ENCODE measurements at places on chromosomes 3 and 15.

DNA sequence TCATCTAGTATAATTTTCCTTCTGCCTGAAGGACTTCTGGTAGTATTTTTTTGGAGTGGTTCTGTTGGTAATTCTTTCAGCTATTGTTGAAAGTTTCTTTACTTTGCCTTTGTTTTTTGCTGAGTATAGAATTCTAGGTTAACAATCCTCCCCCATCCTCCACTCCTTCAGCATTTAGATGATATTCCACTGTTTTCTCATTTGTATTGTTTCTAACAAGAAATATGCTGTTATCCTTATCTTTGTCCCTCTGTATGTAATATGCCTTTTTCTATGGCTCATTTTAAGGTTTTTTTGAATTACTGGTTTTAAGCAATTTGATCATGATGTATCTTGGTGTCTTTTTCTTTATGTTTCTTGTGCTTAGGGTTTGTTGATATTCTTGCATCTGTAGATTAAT is 53.9 kb downstream of the KLF15 start:
- no peak for DNase-seq

GRCh38 chr15:45249125-45249780 is 2.8 kb upstream of the SLC28A2 start:
- peak; percentile 40 for DNase-seq

DNA sequence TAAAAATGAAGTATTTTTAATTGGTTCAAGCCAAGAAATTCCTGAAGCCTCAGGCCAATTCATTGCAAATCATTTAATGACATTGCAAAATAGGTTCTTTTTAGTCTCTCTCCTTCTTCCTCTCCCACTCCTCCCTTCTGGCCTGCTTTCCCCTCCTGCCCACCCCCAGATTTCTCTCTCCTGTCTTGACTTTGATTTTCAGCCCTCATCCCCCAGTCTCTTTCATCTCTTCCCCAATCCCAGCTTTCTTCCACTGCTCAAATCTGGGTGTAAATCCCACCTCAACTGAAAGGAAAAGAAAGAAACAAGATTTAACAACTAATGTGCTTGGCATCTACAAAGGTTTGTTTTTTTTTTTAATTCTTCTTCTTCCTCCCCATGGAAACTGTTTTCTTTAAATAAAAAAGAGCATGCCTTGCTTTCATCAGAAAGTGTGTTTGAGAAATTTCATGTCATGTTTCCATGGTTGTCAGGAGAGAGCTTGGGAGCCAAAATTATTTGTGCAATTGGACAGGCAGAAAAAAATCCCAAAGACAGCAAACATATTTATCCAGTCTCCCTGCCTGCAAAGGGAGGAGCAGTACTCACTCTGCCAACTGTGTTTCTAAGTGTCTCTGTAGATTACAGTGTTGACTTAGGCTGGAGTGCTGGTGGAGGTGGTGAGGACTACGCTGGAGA is 50.4 kb downstream of the BOC start:
- no peak for DNase-seq

- DNase-seq, result no peak
Measured at GRCh38 chr3:175433026-175433674, 574.0 kb downstream of the NAALADL2 start.

DNA sequence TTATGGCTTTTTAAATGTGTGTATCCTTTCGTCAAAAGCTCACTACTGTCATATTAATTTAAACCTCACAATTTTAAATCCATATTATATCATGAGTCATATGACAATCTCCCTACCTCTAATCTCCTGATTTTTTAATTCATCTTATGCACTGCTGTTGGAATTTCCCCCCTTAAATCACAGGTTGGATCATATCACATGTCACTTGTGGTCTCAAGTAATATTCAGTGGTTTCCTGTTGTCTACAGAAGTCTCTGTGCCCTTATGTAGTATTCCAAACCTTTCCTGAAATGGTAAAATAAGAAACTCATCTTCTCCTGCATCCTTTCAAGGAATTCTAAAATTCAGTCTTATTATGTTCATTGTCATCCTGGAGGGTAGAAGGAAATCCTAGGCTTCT is 116.0 kb upstream of the CBLB start:
- no peak for DNase-seq

GRCh38 chr15:49863431-49864224 is 242.8 kb downstream of the DTWD1 start:
- DNase-seq, result no peak

DNA sequence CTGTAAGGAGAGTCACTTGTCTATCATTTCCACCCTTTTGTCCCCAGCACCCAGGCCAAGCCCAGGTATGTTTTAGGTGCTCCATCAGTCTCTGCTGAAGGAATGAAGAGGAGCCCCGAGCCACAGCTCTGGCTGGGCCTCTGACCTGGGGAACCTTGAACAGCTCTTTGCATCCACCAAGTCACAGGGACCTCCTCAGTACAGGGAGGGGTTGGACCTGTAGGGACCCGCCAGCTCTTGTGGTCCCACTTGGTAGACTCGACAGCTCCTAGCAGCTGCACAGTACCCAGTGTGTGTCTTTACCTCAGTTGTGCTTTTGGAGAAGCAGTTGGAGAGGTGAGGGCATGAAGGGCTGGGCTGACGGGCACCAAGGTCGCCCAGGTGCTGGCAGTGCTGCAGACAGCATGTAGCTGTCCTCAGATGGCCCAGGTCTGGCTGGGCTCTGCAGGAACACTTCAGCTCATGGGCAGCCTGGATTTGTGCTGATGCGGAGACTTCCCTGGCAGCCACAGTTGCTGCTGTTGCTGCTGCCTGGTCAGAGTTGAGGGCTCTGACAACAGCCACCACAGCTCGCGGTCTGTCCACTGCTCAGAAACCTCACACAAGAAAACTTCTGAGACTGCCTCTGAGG is 123.6 kb downstream of the CACNA1D start:
- DNase-seq, result no peak

GRCh38 chr3:25826510-25826909 is 36.6 kb downstream of the OXSM start:
- DNase-seq, result no peak

DNA sequence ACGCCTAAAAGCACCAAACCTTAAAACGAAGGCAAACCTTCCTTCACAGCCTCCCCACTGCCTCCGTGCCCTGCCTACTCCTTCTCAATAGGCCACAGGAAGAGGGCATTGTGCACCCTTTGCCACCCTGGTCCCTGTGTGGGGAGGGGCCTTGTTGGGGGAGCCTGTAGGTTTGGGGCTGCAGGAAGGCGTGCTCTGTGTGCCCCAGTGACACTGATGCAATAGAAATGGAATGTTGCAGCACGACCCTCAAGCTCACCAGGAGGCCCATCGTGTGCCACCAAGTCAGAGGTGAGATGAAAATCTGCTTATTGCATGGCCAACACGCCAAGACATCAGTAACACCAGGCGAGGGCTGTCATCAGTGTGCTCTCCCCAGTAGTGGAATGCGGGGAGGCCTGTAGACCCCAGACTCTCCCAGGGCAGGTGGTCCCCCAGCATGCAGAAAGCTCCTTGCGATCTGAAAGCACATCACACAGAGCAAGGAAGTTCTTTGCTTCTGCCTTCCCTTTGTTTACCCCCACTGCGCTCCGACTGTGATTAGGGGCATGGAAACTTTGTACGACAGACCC is 86.2 kb downstream of the ASB7 start:
- DNase-seq, result no peak

GRCh38 chr15:62112616-62113593 is 46.1 kb downstream of the C2CD4A start:
- no peak for DNase-seq

DNA sequence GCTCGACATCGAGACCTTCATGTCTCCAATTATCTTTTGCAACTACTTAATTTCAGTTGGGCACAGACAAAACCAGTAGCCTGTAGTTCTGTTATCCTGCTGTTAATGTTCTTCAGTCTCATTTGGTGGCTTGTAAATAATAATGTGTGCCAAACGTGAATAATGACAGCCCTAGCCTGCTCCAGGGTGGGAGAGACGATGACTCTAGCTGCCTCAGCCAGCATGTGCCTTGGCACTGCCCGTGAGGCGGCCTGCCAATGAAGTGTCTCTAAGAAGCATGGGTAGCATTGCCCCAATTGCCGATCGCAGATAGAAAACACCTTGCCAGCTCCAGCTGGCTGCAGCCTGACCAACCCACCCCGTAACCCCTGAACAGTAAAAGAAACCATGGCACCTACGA is 58.8 kb downstream of the ASB7 start:
- no peak for DNase-seq

- peak; percentile 75 for DNase-seq
Measured at GRCh38 chr3:104596551-104596950, 770.2 kb upstream of the ALCAM start.

GRCh38 chr3:58612830-58613229 is 35.6 kb upstream of the FAM107A start:
- no peak for DNase-seq

- no peak for DNase-seq
Measured at GRCh38 chr15:76464247-76464646, 127.7 kb downstream of the ISL2 start.

GRCh38 chr15:56534728-56535127 is 69.8 kb upstream of the MNS1 start:
- no peak for DNase-seq

- no peak for DNase-seq
Measured at GRCh38 chr3:175737646-175738572, 878.8 kb downstream of the NAALADL2 start.

- DNase-seq, result no peak
Measured at GRCh38 chr15:21262851-21263425, 177.4 kb downstream of the POTEB3 start.

- no peak for DNase-seq
Measured at GRCh38 chr3:40593351-40593750, 68.6 kb downstream of the ZNF621 start.

- DNase-seq, result no peak
Measured at GRCh38 chr3:60497902-60498301, 753.4 kb downstream of the FHIT start.

GRCh38 chr15:85137489-85138168 is 156.0 kb downstream of the PDE8A start:
- DNase-seq, result peak; percentile 72

DNA sequence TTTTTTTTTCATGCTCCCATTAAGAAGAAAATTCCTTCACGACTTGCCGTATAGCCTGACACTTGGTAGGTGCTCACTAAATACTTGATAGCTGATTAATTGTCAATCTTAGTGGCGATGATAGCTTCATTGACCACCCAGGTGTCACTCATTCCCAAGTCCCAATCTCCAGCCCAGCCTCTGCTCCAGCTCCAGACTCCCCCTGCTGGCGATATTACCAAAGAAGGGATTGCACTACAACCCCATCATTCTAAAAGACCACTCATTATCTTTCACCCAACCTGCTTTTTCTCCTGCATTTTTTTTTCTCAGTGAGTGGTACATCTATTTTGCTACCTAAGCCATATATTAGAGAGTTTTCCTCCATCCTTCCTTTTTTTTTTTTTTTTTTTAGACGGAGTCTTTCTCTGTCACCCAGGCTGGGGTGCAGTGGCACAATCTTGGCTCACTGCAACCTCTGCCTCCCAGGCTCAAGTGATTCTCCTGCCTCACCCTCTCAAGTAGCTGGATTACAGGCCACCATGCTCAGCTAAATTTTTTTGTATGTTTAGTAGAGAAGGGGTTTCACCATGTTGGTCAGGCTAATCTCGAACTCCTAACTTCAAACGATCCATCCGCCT is 19.5 kb upstream of the COMMD2 start:
- no peak for DNase-seq

DNA sequence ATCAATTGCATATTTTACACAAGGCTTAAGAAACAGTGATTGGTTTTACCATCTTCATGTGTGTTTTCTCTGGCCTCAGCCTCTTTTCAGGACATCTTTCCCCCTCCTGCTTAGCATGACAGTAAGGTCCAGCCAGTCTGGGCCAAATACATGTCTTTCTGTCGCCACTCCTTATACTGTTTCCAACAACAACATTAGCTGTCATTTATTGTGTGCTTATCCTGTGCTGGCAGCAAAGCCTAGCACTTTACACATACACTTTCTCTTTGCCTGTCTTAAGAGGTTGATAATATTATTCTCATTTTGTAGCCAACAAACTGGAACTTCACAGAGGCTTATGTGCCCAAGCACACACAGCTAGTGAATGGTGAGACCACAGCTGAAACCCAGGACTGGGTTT is 37.8 kb downstream of the B3GALNT1 start:
- no peak for DNase-seq

DNA sequence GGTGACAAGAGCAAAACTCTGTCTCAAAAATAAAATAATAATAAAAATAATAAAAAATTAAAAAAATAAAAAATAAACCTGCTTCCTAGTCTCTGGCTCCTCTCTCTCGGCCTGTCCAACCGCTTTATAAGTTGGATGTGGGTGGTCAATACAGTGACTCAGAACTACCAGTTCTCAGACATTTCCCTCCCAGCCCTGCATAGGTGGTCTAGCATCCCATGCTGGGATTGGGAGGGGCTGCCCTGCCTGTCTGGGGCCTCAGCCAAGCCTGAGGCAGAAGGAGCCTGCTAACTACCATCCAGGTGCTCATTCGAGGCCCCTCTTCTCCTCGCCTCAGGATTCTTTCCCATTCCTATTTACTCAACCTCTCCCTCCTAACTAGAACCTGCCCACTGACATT is 33.3 kb upstream of the BLM start:
- DNase-seq, result no peak

DNA sequence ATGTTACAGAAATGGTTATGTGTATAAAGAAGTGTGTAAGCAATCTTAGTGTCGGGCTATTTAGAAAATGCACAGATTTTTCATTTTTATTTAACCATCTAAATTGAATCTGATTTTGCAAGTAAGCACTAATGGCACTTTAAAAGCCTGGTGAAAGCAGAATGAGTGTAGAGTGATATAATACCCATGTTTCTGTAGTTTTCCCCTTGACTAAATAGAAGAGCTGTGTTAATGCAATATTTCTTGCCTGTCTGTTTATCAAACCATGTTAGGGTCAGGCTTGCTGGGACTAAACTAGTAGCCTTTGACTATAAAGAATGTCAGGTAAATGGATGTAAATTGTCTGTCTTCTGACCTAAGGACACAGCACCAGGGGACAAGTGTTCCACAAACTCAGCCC is 714.0 kb downstream of the CADM2 start:
- DNase-seq, result no peak

GRCh38 chr15:70098461-70099166 is 897 bp upstream of the TLE3 start:
- peak; percentile 68 for DNase-seq

GRCh38 chr15:22735781-22736180 is 50.7 kb upstream of the NIPA1 start:
- DNase-seq, result no peak

GRCh38 chr3:71520161-71521020 is 63.1 kb downstream of the FOXP1 start:
- peak; percentile 22 for DNase-seq

DNA sequence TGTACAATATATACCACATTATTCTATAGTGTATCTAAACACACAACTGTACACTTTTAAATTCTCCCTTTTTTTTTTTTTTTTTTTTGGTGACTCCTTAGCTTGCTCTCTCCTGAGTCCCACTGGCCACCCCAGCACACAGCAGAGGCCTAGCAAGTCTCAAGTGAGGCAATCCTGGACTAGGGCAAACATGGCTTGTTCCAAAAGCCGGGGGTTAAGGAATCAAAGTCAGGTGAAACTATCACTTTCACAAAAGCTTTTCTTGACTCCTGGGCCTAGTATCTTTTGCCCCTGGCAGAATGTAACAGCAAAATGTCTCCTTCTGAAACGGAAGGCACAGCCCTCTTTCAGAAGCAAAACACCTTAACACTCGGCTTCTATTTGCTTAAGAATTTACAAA is 5.8 kb downstream of the EOMES start:
- DNase-seq, result no peak

- DNase-seq, result no peak
Measured at GRCh38 chr15:60551781-60552161, 72.8 kb upstream of the ICE2 start.

- DNase-seq, result no peak
Measured at GRCh38 chr3:32334675-32335074, 57.0 kb upstream of the CMTM7 start.
